ENCODE measurements at places on chromosomes 16 and 17.
A peak's percentile ranks its signal among the peaks of the same experiment; 100 is the strongest.

DNA sequence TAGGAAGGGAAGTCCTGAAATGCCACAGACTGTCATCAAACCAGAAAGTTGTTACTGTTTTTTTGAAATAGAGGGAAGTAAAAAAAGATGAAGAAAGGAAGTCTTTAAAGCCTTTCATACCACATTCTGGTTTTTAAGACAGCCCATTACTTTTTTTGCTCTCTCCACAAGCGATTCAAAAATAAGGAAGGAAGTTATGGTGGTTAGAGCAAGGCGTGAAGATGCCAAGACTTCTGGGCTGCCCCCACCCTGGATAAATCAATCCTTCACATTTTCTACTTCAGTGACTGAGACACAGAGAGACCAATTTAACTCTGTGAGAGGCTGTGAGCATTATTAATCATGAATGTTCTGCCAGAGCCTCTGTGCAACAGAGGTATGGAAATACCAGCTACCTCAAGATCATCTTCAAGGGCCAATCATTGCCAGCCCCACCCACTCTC is 82.3 kb upstream of the BCAR1 start:
- peak; percentile 86 for DNase-seq

DNA sequence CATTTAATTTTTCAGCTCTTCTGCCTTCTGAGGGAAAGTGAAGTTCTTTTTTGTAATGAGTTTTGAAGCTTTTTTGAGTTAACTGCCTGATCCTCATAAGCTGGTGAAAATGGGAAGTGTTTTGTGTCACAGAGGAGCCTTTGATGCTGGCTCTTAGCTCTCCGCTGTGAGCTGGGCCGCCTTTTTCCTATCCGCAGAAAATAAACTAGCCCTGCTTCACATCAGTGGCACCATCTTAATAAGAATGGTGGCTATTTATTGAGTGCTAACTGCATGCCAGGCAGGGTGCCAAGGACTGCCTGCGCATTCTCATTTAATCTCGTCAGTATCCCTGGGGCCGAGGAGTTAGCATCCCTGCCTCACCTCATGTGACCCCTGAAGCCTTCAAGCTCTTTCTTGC is 309.0 kb downstream of the CPPED1 start:
- DNase-seq: no peak

DNA sequence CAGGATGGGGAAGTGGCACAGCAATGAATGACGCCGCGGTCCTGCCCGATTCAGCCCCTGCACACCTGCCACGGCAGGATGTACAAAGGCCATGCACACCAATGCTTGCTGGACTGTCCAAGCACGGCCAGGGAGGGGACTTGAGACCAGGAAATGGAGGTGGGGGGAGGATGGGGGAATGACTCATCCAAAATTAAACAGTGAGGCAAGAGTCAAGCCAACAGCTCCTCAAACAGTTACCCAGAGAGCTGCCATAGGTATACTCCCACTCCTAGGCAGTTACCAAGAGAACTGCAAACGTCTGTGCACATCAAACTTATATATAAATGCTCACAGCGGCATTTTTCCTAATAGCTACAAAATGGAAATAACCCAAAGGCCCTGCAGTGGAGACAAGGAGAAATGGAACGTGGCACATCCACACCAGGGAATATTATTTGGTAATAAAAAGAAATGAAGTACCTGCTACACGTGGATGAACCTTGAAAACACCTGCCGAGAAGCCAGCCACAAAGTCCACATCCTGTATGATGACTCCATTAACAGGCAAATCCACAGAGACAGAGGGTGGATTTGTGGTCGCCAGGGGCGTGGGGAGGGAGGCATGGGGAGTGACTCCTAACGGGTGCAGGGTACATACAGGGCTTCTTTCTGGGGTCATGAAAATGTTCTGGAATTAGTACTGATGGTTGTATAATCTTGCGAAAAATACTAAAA is 54.1 kb downstream of the VAC14 start:
- DNase-seq: peak; percentile 36

GRCh38 chr16:89918453-89919347 is at the start of gene MC1R:
Gene MC1R (plus strand): TSS chr16:89918862. CDS start chr16:89919259, 397 bp downstream.
- no peak for DNase-seq

DNA sequence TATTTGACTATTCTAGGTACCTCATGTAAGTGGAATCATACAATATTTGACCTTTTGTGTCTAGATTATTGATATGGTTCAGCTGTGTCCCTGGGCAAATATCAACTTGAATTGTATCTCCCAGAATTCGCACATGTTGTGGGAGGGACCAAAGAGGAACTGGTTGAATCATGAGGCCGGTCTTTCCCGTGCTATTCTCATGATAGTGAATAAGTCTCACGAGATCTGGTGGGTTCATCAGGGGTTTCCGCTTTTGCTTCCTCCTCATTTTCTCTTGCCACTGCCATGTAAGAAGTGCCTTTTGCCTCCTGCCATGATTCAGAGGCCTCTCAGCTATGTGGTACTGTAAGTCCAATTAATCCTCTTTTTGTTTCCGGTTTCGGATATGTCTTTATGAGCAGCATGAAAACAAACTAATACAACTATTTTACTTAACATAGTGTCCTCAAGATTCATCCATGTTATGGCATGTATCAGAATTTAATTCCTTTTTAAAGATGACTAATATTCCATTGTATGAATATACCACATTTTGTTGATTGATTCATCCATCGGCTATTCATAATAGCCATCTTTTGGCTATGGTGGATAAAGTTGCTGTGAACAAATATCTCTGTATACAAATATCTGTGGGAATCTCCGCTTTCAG is 129.1 kb downstream of the FTO start:
- no peak for DNase-seq

GRCh38 chr17:72380737-72381136 is 259.9 kb downstream of the SOX9 start:
- no peak for DNase-seq

GRCh38 chr16:81710596-81710995 is 68.5 kb upstream of the PLCG2 start:
- no peak for DNase-seq

DNA sequence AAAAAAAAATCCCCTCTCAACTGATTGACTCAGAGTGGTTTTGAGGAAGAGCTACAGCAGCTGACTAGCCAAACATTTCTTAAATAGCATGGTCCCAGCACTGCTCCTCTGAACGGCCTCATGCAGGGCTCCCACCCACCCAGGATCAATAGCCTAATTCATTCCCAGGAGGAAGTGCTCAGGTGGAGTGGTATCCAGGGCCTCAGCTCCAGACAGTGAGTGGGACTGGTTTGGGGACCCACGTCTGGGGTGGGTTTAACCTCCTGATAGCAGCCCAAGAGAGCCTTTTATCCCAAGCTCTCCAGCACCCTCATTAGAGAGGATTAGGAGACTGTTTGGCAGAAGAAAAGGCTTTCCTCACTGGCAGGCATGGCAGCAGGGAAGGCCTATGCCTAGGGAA is 68.5 kb upstream of the CDH5 start:
- no peak for DNase-seq

DNA sequence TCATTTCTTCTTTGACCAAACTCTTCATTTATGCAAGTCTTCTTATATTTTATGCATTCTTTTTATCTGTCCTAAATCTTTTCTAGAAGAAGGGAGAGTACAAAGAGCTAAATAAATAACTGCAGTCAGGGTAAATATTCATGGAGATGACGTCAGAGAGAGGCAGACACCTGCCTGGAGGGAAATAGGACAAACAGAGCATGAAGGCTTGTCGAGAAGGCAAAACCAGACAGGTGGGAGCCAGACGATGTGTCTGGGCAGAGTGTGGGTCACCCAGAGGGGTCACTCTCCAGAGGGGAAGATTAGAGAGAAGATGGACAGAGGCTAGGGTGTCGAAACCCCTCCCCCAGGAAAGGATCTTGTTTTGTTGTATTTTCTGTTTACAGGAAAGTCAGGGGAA is 78.3 kb upstream of the RPL38 start:
- DNase-seq: no peak

All from AML-193 (cell line).